ENCODE measurements at places on chromosomes 13 and 19. TPM values are rescaled to one million over a fixed set of nuclear protein-coding genes. Genes with fewer than 3 reads are reported as not detected.

C19orf38 gene
- 0.44 TPM for total RNA-seq

DNA sequence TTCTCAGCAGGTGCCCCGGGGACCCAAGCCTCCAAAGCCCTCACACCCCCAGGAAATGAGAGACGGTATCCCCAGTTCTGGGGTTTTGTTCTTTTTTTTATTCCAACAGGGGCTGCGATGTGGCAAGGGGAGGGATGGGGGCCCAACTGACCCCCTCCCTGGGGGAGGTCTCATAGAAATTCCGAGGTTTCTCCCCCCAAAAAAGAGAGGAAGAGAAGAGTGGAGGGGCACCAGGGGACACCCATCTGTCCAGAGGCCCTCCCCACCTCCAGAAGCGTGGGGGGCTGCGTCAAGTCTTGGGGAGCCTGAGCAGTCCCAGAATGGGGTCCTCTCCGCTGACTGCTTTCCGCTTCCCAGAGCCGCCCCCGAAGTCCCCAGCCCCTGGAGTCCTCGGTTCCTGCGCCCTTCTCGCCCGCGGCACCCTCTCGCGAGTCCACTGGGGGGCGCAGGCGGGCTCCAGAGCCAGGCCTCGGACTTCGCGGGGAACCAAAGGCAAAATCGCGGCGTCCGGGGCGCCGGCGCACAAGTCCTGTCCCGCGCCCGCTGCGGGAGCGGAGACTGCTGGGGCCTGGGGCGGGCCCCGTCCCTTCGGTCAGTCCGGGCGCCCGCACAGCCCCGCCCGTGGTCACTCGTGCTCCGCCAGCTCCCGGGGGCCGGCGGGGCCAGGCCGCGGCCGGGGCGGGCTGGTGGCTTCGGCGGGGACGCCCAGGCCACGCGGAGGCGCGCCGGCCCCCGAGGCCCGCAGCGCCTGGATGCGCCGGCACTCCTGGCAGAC, 4.4 kb upstream of the ATP1A3 start:
- DNase-seq: peak; percentile 12

DNA sequence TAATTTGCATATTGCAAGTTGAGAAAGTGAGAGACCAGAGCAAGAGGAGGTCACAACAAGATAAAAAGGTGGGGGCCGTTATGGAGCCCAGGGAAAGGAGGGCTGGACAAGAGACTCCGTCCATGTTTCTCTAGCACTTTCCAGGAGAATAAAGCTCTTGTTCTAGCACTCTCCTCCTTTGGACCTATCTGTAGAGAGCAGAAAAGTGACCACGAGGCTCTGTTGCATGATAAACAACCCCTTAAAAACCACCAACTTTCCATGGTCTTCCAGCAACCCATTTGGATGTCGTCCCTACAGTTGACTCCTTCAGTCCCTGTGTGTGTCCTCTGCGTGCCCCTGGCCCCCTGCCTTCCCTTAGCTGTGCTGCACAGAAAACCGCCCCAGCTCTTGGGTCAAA, 4.1 kb upstream of the ARL11 start:
- no peak for DNase-seq

PABPC3 gene
- total RNA-seq: 0.97 TPM

DNA sequence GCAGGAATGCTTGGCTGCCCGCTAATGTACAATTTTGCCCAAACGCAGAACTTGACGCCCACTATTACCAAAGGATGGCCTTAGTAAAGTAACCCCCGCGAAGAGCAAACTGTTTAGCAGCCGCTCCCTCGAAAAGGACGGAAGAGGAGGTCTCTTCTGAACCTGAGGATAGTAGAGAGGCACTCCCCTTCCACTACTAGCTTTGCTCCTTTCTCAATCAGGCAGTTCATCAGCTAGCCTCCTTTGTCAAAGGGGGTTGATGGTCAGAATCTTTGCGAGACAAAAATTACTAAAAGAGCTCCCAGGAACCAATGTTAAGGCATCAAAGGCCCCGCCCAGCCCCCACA, 534 bp downstream of the CAB39L start:
- no peak for DNase-seq

CCDC106 gene
- 2.2 TPM for total RNA-seq

GPC6 gene
- total RNA-seq: not detected

EXOC3L2 gene
- not detected for total RNA-seq

DNA sequence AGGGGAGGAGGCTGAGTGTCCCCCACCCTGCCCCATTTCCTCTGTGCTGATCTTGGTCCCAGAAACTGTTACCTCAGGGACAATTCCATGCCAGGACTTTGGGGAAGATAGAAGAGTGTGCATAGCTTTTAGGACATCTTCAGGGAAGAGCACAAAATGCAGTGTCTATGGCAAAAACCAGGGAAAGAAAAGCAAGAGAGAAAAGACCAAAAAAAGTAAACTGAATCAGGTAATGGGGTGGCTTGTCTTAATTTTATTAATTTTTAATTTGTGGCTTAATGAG, 109.4 kb downstream of the NDFIP2 start:
- no peak for DNase-seq

GPR12 gene
- total RNA-seq: not detected

PRX gene
- total RNA-seq: 1.6 TPM

GRCh38 chr13:102651392-102651791, 43.5 kb downstream of the METTL21C start:
- no peak for DNase-seq

DNA sequence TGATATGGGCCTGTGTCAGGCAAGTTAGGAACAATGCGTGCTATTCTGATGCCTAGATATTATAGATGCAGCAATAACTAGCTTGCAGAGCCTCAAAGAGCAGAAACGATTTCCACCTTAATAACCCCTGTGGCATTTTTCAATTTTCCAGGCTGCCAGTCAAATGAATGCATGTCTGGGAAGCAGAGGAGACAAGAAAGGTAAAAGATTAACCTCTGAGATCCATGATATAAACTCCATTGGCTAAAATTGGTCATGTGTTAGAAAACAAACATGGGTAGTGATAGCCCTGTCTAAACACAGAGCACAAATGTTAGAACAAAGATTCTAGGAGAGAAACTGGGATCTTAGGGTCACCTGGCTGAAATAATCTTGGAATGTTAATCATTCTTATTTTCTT, 811.1 kb downstream of the DIAPH3 start:
- no peak for DNase-seq

ZNF738 gene
- 8.3 TPM for total RNA-seq

DNA sequence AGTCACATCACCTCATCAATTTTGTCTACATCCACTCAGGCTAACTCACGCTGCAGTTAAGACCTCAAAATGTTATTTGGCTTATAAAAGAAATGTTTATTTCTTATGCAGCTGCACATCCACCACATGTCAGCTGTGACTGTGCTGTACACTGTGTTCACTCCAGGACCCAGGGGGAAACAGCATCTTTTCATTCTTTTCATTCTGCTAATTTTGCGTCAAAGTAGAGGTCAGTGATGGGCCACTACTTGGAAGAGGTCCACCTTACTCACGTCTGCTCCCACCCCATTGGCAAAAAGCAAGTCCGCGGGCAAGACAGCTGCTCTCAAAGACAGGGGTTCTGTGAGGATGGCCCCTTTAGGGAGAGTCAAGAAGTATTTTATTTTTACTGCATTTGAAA, 4.5 kb upstream of the DCT start:
- DNase-seq: no peak

DNA sequence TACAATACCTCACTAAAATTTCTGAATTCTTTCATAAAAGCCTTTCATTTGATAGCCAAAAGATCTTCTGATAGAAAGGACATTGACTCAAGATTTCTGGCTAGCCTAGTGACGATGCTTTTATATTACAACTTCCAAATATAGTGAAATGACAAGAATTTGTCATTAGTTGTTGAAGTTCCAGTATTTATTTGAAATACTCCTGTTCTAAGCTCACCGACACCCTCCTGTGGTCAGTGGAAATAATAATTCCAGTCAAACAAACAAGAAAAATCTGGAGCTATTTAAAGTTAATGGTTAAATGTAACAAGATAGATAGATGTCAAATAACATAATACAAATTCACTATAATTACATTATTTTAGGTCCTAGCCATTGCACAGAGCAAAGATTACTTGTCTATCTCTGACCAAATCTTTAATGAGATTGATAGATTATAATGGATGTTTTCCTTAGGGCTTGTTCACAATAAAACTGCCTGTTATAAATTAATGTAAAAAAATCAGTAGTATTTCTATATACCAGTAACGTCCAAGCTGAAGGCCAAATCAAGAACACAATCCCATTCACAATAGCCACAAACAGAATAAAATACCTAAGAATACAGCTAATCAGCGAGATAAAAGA, 195.5 kb downstream of the RGCC start:
- peak; percentile 51 for DNase-seq

DNA sequence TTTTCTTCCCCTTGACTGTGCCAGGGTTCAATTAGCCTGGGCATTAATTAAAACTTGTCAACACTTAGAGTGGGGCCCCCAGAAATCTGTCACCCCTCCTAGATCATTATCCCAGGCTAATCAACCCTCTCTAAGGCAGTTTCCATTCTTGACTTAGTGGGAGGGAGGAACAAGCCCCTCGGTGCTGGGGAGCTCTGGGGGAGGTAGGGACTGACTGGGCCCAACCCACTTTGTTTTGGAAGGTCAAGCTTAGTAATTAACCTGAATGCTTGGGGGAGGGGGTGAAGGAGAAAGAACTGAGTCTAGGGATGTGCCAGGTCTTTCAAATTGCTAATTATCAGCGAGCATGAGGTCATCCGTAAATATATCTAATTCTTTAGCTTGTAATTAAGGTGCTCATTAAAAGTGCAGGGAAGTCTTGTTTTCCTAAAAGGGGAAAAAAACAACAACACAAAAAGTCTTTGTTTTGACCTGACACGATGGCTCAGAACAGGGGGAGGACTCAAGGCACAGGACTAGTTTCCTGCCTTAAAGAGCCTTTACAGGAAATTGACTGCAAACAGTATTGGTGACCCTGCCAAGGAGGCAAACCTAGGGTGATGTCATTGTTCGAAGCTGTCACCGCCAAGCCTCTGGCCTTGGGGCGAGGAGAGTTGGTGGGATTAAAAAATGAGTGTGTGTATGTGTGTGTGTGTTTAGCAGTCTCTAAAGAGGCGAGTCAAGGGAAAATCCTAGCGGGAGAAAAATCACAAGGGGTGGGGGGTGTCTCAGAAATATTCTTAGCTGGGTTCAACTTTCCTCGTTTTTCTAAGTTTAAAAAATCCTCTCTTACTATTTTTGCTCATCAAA, 19.4 kb downstream of the ACTN4 start:
- DNase-seq: no peak

- DNase-seq: no peak
Observed at GRCh38 chr19:44698492-44699201, at the start of gene CEACAM16. Gene CEACAM16 (plus strand): TSS chr19:44699151. CDS start chr19:44701457, 2,306 bp downstream.
